ENCODE measurements at places on chromosomes 11 and 22.
A peak's percentile ranks its signal among the peaks of the same experiment; 100 is the strongest.

DNA sequence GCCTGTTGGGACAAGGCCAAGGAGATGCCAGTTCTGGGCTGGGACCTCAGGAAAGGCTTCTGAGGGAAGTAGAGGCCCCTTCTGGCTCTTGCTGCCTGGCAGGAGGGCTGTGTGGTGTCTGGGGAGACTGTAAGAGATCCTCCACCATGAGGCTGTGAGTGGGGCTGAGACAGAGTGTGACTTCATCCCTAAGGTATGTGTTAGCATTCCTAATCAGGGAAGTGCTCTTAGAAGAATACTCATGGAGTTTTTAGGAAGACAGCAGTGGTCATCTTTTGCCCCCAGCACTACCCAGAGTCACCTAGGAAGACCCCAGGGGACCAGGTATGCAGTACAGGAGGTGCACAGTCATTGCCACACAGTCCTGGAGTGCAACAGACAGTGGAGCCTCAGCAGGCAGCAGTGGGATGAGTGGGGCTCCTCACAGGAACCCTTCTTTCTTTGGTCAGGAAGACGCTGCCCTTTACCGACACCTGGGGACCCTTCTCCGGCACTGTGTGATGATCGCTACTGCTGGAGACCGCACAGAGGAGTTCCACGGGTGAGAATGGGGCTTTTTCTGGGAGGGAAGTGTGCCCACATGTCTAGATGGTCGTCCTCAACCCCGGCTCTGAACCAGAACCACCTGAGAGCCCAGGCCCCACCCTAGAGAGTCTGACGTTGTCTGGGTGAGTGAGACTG is 2.8 kb downstream of the RIC8A start:
- DNase-seq, result no peak

- no peak for DNase-seq
These were observed 55.1 kb downstream of the NOX4 start for GRCh38 chr11:89436071-89436470.

- no peak for DNase-seq
These were observed 452.9 kb downstream of the MN1 start for GRCh38 chr22:27348634-27349033.

- no peak for DNase-seq
These were observed 239.7 kb downstream of the CTTN start for GRCh38 chr11:70637949-70638583.

- no peak for DNase-seq
These were observed 3.9 kb upstream of the NAP1L4 start for GRCh38 chr11:2995893-2996554.

DNA sequence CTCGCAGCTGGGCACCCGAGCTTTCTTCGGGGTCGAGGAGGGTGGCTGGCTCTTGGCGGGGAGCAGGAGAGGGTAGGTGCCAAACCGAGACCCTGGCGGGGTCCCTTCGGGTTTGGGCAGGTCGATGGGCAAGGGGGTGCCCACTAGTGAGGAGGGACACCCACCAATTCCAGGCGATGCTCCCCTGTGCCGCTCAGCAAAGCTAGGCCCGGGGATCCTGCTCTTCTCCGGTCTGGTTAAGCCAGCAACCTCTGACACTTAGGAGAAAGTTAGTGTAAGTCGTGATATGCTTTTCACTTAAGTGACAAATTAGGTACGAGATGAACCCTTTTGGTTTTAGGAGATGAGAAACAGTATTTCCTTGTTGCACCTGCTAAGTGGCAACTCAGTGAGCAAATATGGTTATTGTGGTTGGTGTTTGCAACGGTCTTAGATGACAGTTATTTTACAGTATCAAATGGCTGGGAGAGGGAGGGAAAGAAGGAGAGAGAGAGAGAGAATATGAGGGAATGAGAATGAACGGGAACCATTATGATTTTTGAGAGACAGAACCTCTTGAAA is 565 bp downstream of the NUCB2 start:
- DNase-seq, result peak; percentile 59

GRCh38 chr22:32325416-32325801 is 32.3 kb upstream of the RFPL3 start:
- DNase-seq, result no peak

DNA sequence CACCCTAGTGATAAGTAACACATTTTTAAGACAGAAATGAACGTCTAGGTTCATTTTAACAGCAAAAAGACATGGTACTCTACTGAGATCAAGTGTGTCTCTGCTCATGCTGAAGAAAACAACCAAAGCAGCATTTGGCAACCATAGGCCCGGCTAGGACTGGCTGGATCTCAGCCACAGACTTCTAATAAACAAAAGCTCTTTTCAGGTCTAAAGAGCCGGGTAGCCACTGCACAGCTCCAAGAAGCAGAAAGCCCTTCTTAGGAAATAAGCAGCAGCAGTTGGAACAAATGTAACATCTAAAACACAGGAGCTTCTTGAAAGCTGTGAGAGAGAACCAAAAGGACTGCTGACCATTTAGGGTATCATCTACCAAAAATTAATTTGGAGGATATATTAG is 37.6 kb downstream of the PITPNB start:
- DNase-seq, result no peak

Data from NCI-H2029 treated with DMSO at 0.1 percent for 48 hours (cell line).